ENCODE measurements at places on chromosomes 7 and 10. TPM values are rescaled to one million over a fixed set of nuclear protein-coding genes. Genes with fewer than 3 reads are reported as not detected.

DNA sequence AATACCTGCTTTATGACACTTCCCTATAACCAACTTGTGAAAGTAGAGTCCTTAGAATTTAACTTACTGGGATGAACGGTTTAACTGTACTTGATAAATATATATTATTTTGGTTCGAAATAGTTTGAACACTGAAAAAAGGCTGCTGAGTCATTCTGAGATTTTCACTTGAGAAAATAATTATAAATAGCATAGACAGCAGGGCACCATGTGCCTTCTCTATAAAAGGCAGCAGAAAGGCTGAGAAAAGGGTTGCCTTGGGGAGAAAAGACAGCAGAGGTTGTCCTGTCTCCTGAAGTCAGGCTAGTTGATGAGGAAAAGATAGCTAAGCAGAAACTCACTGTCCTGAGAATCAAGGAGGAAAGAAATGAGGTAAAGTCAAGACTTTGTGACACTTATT is 92.4 kb downstream of the CTTNBP2 start:
- H3K27me3 ChIP-seq, result no peaks in the 10 kb centered on the region
- H3K36me3 ChIP-seq, result no peaks in the 10 kb centered on the region
- H3K4me1 ChIP-seq, result no peaks in the 10 kb centered on the region
- H3K4me3 ChIP-seq, result no peak overlapping the region

PKD2L1 gene
- 0.04 TPM for total RNA-seq

CYP26A1 gene
- total RNA-seq, result 1.8 TPM

DNA sequence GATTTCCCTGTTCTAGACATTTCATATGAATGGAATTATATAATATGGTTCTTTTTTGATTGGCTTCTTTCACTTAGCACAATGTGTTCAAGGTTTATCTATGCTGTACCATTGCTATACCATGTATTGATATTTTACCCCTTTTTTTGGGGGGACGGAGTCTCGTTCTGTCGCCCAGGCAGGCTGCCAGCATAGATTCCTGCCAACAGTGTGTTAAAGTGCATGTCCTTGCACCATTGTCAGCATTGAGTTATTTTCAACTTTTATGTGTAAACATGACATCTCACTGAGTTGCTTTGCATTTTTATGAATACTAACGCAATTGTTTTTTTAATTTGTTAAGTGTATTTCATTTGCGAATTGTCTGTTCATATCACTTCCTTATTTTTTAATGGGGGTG is 4.9 kb downstream of the ABCC2 start:
- H3K27ac ChIP-seq, result no peak overlapping the region
- no peaks in the 10 kb centered on the region for H3K4me1 ChIP-seq
- no peaks in the 10 kb centered on the region for H3K36me3 ChIP-seq
- no peak for DNase-seq
- no peak overlapping the region for H3K4me3 ChIP-seq

STOX1 gene
- total RNA-seq, result 2.7 TPM

GRCh38 chr7:103101543-103101942 is 26.6 kb downstream of the ARMC10 start:
- H3K27ac ChIP-seq, result no peak overlapping the region
- no peaks in the 10 kb centered on the region for H3K27me3 ChIP-seq
- no peak overlapping the region for H3K4me3 ChIP-seq
- peaks cover 14% of the 10 kb centered on the region for H3K36me3 ChIP-seq

Data from muscle of leg (tissue), 16 donors.